WTC11 (cell line): ENCODE measurements at places on chromosomes 6 and 20. TPM values are rescaled to one million over a fixed set of nuclear protein-coding genes. Genes with fewer than 3 reads are reported as not detected.
A peak's percentile ranks its signal among the peaks of the same experiment; 100 is the strongest.

DNA sequence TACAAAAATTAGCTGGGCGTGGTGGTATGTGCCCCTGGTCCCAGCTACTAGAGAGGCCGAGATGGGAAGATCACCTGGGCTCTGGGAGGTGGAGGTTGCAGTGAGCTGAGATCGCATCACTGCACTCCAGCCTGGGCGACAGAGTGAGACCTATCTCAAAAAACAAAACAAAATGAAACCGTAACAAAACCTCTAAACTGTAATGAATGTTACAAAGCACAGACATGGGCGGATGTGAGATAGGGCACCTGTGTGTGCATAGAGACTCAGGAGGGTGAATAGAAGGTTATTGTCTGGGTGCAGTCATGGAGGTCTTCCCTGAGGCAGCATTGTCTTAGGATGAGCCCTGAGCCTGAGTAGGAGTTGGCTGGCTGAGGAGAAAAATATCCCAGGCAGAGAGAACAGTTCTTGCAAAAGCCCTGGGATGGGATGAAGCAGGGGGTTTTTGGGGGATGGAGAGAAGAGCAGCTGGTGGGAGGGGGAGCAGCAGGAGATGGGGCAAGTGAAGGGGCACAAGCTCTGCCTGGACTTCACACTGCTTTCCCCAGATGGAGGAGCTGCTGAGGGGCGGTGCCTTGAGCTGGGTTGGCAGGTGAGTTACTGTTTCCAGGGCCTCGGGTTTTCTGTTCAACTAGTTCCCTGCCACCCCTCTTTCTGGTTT lies 5.2 kb downstream of the BCAS4 start:
- no peak for DNase-seq

DNA sequence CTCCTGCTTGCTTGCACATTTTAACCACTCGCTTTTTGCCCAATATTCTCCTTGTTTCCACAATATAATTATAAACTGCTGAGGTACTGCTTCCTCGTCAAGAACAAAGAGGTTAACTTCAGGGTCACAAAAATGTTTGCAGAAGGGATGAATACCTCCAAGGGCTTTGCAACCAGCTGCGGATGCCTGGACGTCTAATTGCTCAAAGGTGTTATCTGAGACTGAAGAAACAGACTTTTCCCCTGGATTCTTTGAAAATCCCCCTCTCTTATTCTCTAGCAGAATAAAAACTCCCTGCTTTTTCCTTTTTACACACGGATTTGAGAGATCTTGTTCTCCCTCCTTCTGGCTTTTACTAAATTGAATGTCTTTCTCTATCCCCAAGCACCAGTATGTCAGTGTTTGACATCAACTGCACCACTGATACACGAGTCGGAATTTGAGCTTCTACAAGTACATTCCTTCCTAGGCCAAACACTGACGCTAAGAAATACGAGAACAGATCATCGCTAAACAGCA lies 336 bp upstream of the SMPDL3A start:
- DNase-seq: no peak

DNA sequence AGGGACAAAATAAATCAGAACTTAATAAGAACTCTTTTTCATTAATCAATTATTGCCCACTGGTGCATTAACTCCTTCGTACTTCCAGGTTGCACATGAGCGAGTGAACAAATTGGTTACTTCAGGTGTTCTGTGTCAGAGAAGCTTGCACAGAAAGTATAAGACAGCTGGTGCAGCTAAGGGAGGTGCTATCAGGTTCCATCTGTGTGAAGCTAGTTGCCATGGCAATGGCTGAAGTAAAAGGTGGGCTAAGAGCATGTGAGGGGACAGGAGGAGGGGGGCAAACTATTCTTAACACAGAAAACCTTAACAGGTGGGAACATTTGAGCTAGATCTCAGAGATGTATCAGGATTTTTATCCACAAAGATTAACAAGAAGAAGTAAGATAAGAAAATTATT lies 81.6 kb downstream of the MANEA start:
- DNase-seq: no peak

GRCh38 chr20:54397292-54398140 lies 77.9 kb upstream of the DOK5 start:
- no peak for DNase-seq

GRCh38 chr20:32440069-32440757 lies 82.1 kb downstream of the ASXL1 start:
- DNase-seq: no peak

SMIM26 gene
- total RNA-seq: 71.9 to 78.1 TPM (median 77.4 TPM) in 3 replicates

GRCh38 chr20:658731-659291 lies 5.8 kb upstream of the SRXN1 start:
- DNase-seq: peak; percentile 33

CASS4 gene
- 0.11 to 0.14 TPM (median 0.13 TPM) in 3 replicates for total RNA-seq

ID4 gene
- total RNA-seq: 4.5 to 9.3 TPM (median 8.8 TPM) in 3 replicates

GRCh38 chr6:92962846-92963245 lies 456.5 kb downstream of the EPHA7 start:
- no peak for DNase-seq

AIF1 gene
- 5.4 to 8.5 TPM (median 7.1 TPM) in 3 replicates for total RNA-seq

GRCh38 chr20:6333110-6333509 lies 210.3 kb upstream of the FERMT1 start:
- no peak for DNase-seq

DNA sequence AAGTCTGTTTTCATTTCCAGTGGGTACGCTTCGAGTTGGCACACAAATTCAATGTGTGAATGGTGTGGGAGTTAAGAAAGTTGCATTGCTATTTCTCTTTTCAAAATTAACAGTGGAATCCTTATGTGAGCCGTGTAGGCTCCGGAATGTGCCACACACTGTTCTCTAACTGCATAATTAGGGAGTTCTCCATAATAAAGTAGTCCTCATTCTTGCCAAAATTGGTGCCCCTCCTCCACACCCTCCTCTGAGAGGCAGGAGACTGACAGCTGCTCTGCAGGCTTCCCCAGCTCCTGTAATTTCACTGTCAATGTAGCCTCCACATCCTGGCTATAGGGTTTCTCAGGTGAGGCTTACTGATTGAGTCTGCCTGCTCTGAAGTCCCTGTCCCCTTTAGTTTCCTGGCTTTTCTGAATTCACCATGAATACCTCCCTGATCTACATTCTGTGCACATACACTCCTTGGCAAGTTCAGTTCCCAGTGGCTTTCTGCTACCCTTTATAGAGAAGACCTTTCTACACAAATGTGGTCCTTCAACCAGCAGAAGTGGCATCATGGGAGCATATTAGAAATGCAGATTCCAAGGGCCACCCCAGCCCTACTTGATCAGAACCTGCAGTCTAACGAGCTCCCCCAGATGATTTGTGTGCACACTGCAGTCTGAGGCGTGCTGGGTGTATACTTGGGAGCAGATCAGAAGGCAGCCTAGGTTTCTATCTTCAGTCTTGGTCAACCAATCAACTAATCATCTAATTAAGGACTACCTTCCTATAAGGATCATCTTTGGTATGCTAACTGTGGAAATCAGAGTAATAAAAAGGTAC lies 19.9 kb upstream of the CCN6 start:
- no peak for DNase-seq

- no peak for DNase-seq
Observed at GRCh38 chr6:3052481-3053230, 15.6 kb upstream of the RIPK1 start.

GRCh38 chr6:137722749-137723272 lies 144.2 kb upstream of the TNFAIP3 start:
- no peak for DNase-seq

DNA sequence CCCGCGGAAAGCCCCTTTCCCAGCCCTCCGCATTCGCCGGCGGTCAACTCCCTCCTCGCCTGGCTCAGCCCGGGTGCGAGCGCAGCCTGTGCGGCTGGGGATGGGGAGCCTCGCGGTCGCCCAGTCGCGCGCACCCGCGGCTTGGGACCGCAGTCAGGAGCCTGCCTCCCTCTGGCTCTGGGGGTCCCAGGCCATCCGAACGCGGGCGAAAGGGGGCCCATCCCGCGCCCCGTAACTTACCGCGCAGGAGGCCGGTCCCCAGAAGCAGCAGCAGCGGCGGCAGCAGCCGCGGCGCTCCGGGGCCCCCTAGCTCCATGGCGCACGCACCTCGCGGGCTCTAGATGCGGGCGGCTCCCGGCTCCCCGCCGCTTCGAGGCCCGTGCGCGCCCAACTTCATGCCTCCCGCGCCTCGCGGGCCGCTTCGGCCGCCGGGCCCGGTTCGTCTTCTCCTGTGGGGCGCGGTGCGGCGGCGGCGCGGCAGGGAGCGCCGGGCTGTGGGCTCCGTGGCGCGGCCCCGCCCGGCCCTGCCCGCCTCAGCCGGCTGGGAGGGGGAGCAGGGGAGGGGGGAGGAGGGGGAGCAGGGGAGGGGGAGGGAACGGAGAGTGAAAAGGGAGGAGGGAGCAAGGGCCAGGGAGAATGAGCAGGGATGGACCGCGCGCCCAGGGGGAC lies at the start of gene CHRNA4:
TSS of gene CHRNA4 (minus strand) at position 500 of the 669 bp plus-strand sequence. CDS start at position 316, 184 bp downstream.
- DNase-seq: peak; percentile 49

GRCh38 chr6:15131651-15132061 lies 114.2 kb upstream of the JARID2 start:
- DNase-seq: no peak

KCNK16 gene
- not detected in 3 replicates for total RNA-seq

GRCh38 chr6:159969921-159970320 lies 1.0 kb downstream of the IGF2R start:
- peak; percentile 36 for DNase-seq

TMEM200A gene
- total RNA-seq: 10.4 to 11.2 TPM (median 11.0 TPM) in 3 replicates

DNA sequence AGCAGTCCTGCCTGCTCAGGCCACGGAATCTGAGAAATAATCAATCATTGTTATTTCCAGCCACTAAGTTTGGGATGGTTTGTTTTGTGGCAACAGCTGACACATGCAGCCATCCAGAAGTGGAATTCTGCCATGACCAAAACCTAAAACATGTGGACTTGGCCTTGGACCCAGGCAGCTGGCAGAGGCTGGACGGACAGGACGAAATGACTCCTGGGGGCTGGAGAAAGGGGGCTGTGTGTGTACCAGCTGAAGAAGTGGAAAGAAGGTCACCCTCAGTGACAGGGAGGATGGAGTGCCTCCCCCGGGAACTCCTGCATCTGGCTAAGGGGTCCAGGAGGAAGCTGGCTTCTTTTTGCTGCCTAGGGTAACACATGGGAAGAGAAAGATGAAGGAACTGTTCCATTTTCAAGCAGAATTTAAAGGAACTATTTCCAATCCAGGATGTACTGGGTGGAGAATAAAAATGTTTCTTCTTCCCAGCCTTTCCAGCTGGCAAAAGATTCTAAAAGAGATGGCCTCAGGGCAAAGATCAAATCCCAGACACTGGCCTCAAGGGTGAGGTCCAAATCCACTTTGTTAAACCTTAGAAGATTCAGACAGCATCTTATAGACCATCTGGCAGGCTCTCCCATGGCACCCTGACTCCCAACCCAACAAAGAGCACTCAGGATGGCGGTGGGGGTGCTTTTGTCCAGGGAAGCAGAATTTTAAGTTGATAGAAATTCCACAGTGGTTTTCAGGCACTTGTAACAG lies 14.3 kb downstream of the SERPINB6 start:
- DNase-seq: no peak

DNA sequence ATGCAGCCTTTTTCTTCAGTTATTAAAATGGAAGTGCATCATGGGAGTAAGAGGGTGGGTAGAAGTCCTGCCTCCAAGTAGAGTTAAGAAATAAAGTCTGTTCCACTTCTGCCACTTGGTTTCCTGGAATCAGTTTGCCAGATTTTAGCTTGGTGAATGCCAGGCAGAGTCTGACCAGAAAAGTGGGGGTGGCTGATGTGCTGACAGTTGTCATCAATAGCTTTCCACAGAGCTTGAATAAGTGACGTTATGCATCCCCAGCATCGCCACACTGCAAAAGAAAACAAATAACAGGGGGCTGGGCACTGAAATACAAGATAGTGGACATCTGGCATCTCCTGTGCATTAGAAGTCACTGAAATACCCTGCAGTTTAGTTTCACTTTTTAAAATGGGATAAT lies 30.8 kb upstream of the CEP162 start:
- no peak for DNase-seq

GPR63 gene
- 7.4 to 7.8 TPM (median 7.8 TPM) in 3 replicates for total RNA-seq

ZNF391 gene
- 9.4 to 11.5 TPM (median 11.3 TPM) in 3 replicates for total RNA-seq

DNA sequence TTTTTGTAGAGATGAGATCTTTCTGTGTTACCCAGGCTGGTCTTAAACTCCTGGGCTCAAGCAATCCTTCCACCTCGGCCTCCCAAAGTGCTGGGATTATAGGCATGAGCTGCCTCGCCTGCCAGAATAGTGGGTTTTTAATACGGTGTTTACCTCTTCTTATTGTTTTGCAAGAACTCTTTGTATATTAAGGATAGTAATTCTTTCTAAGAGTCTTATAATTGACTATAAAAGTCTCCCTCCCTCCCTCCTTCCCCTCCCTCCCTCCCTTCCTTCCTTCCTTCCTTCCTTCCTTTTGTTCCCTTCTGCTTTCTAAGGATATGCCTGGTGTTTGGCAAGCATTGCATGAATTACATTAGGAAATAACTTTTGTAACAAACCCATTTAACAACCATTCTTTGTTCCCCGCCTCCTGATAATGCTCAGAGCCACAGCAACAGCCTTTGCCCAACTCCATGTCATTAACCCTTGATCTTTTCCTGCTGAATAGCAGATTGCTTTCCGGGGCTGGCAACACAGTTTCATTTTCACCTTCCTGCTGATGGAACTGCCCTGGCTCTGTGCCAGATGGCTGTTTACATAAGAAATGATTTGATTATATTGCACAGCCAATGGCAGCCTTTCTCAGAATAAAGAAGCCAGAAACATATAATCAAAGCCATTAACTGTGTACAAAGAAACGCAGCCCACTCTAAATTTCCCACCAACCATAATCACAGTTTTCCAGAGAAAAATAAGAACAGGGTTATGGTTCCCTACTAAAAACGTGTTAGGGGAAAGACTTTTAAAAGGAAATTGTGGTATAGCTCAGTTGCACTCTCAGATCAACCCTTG lies 143.7 kb upstream of the PTPN1 start:
- no peak for DNase-seq

DNA sequence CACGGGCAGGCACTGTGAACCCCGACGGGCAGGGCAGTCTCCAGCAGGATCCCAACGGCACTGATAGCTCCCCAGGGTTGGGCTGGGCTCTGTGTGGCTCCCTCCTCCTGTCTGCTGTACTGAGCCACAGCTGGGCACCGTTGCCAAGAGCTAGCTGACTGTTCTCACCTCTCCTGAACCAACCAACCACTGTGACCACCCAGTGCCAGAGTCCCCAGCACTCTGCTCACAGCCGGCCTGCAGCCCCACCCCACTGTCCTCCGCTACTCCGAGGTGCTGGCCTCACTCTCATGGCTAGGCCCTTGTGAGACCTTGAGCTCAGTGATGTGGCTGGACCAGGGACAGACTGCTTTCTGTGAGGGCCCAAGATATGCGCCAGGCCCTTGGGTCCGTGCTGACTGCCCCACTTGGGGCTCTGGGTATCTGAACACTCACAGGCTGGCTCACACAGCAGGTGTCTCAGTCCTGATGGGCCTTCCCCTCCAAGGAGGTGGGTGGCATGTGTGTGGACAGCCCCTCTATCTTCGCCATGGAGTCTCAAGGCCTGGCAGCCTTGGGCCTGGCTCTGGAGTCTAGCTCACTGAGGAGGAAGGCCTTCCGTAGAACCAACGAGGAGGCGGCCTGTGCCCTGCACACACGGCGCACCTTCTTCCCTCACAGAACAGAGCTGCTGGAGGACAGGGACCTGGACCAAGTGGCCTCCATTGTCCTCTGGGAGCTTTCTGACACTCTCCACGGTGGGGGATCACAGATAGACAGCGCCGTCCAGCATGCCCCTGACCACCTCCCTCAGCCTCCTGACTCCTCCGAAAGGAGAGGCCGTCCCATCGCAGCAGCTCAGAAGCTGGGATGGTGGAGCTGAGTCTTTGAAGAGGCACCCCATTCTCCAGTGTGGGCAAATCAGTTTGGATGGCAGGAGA lies 53.5 kb downstream of the TCP11 start:
- DNase-seq: no peak

GRCh38 chr6:9398071-9398766 lies 962.9 kb upstream of the SLC35B3 start:
- no peak for DNase-seq

C6orf15 gene
- not detected in 3 replicates for total RNA-seq

- DNase-seq: no peak
Observed at GRCh38 chr20:50096237-50096636, 16.7 kb downstream of the UBE2V1 start.
